Epithelial cell of esophagus (primary cell): ENCODE measurements at places on chromosomes 12 and 14.
A peak's percentile ranks its signal among the peaks of the same experiment; 100 is the strongest.

- DNase-seq: no peak
Observed at GRCh38 chr14:52366796-52367315, 52.7 kb downstream of the PTGER2 start.

GRCh38 chr12:95837240-95838038 lies 21.3 kb upstream of the SNRPF start:
- no peak for DNase-seq

- peak; percentile 39 for DNase-seq
Observed at GRCh38 chr12:30719060-30719459, 23.4 kb upstream of the IPO8 start.

DNA sequence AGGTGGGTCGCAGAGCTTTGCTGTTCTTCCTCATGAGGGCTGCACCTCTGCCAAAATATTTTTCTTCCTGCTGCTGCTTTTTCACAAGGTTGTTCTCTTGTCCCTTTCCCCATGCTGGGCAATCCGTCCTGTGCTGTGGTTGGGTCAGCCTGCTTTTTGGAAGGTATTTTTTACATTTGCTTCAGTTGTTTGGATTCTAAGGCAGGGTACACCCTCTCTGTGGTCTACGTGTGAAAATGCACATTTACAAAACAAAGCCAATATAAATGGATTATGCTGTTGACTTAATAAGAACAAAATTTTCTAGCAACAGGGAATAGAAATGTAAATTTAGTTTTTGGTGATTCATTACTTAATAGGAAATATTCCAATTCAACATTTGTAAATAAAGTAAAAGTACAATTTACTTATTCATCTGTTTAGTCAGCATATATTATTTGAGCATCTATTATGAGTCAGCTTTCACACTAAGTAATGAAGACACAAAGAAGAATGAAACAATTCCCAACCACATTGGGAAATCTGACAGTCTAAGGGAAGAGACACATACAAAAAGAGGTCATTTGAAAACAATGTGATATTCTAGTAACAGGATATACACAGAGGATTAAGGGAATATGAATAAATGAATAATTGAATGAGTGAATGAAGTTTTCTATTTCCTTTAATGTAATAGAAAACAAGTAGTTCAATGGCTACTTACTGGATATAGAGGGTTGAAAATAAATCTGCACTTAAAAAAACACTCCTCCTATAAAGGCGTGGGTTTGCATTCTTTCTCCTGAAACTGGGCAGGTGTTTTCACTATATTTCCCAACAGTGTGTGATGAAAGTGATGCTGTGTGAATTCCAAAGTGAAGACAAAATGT lies 94.6 kb upstream of the PRICKLE1 start:
- peak; percentile 86 for DNase-seq

DNA sequence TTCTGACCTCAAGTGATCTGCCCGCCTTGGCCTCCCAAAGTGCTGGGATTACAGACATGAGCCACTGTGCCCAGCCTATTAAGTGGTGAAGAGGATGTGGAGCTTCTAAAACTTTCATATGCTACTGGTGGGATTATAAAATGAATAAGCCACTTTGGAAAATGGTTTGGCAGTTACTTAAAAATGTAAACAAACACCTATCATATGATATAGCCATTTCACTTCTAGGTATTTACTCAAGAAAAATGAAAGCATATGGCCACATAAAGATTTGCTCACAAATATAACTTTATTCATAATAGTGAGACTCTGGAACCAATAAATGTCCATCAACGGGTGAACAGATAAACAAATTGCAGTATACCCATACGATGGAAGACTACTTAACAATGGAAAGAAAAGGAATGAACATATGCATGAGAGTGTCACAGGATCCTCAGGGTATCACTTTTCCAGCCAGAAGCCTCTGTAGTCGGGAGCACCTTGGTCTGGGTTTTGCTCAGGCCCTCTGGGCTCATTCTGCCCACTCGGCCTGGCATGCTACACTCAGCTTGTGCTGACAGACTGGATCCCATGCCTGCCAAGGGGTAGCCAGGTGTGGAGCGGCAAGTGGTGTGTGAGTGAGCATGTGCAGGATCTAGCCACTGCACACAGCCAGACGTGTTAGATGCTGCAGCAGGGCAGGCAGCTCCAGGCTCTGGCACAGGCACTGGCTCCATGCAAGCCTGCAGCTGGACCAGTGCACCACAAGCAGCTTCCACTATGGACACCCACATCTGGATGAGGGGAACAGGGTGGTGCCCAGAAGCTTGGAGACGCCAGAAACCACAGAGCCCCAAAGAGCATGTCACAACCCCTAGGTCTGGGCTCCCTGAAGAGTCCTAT lies 213.2 kb upstream of the DIO3 start:
- no peak for DNase-seq

- DNase-seq: no peak
Observed at GRCh38 chr14:56026506-56026905, 91.7 kb upstream of the PELI2 start.

- no peak for DNase-seq
Observed at GRCh38 chr14:101598571-101599233, 37.4 kb downstream of the DIO3 start.

DNA sequence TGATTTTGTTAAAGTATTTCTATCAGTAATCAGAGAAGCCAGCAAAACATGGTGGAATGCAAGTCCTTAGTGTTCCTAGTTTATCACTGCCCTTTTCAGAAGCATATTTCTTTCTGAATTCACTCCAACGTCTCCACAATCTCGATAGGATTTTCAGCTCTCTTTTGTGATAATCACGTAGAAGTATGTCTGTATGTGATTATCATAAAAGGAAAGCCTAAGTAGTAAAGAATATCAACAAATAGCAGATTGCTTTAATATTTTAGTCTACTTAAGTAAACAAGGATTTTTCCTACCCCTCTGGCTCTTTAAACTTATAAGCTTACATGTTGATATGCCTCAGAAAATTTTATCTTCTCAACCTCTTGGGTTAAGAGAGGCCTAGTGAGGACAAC lies 147.4 kb upstream of the NUDT4 start:
- DNase-seq: no peak

DNA sequence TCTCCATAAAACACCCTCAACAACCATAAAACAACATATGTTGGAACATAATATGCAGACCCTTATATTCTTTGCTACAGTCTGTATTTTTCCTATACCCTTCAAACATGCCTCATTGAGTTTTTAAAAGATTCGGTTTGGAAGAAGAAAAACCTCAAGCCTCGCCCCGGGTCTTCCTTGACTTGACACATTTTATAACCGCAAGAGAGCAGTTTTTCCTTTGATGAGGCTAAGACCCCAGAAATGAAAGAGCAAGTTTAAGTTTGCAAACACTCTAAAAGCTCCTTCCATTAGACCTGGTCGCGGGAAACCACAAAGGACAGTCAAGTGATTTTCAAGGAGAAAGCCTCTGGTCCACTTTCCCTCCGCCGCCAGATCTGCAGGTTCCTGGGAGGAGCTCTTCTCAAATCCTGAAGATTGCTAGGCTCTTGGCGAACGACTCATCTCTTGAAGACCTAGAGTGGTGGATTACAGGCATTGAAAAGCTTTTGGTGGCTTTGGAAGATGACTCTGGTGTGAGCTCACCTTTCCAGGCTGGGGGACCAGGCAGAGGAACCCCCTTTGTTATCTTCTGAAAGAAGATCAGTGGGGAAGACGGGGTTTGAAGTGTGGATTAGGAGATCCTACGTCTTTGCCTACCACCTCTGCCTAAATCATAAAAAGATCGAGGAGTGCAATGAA lies at the start of gene ASCL4:
Gene ASCL4 (plus strand): TSS at position 356 of the 681 bp plus-strand sequence. CDS start 515 bp downstream, outside the sequence.
- DNase-seq: no peak

- DNase-seq: no peak
Observed at GRCh38 chr12:42969355-42969754, 379.8 kb upstream of the PRICKLE1 start.

DNA sequence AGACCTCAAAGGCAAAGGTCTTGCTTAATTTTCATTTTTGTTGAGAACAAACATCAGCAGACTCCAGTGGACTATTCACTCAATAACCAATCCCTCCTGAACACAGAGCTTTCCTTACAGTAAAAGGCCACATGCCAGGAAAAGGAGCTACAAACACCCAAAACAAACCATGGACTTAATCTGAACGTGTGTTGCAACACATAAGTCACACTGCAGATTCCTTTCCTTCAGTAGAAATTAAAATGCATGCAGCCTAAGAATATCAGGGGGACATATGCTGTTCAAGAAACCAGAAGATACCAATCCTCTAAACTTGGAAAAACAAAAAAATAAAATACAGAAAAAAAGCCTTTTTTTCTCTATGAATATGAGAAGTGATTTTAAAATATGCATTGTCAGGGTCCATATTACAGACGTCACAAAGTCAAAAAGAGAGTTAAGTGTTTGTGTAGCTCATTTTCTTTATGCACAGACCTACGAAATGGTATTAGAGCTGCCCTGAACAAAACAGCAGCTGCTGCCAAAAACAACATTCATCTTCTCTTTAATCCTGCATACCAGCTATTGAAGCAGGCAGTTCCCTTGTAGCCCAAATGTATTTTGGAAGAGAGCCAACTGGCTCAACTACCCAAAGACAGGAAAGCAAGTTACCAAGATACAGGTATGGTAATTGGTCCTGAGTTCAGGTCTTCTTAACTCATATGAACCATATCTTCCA lies 26.2 kb downstream of the KITLG start:
- peak; percentile 77 for DNase-seq

GRCh38 chr12:132351751-132352495 lies 22.5 kb upstream of the GALNT9 start:
- DNase-seq: no peak

- no peak for DNase-seq
Observed at GRCh38 chr14:101933209-101933608, 31.2 kb upstream of the DYNC1H1 start.

- no peak for DNase-seq
Observed at GRCh38 chr12:82866227-82866775, 179.6 kb downstream of the TMTC2 start.

- no peak for DNase-seq
Observed at GRCh38 chr12:1676043-1676442, 14.8 kb upstream of the ADIPOR2 start.

DNA sequence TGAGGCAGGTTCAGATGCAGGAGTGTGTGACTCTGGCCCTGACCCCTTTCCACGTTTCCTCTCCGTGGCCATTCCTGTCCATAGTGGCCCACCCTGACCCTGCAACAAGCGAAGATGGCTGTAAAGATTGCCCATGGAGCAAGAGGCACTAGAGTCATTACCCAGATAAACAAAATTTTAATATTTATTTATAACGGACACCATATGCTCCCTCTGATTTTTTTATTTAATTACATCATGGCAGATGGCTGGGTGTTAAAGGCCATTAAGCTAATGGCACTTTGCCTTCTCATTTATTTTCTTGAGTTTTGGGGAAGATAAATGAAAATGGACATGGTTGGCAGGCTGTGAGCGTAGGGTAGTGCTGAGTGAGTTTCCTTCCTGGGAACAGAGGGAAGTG lies 58.7 kb downstream of the WSCD2 start:
- no peak for DNase-seq

GRCh38 chr12:52322069-52322468 lies 871 bp upstream of the KRT83 start:
- DNase-seq: no peak

GRCh38 chr12:16238661-16239060 lies 38.8 kb downstream of the SLC15A5 start:
- peak; percentile 10 for DNase-seq

- no peak for DNase-seq
Observed at GRCh38 chr14:105332350-105332874, 17.9 kb downstream of the PACS2 start.

- DNase-seq: no peak
Observed at GRCh38 chr12:49346659-49347310, at the start of gene DNAJC22. TSS of gene DNAJC22 (plus strand) at chr12:49346888. CDS start at chr12:49348873, 1,985 bp downstream.

GRCh38 chr14:73752297-73752992 lies 38.3 kb upstream of the PNMA1 start:
- no peak for DNase-seq

DNA sequence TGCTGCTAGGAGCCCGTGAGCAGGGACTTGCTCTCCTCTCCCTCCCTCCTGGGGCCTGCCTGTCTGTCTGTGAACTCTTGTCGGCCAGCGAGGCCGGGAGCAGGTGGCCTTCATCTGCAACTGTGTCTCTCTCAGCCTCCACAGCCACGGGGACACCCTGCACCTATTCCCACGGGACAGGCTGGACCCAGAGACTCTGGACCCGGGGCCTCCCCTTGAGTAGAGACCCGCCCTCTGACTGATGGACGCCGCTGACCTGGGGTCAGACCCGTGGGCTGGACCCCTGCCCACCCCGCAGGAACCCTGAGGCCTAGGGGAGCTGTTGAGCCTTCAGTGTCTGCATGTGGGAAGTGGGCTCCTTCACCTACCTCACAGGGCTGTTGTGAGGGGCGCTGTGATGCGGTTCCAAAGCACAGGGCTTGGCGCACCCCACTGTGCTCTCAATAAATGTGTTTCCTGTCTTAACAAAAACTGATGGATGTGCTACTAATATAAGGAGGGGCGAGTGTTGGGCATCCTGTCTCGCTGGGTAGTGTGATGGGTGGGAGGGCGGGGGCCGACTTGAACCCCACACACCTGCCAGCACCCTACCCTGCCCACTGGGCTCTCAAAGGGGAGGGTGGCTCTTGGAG lies 34.8 kb downstream of the MEG3 start:
- DNase-seq: no peak

- no peak for DNase-seq
Observed at GRCh38 chr14:81474685-81475324, 58.8 kb downstream of the SEL1L start.

GRCh38 chr12:62805517-62805916 lies 129.4 kb downstream of the PPM1H start:
- DNase-seq: no peak

- DNase-seq: no peak
Observed at GRCh38 chr12:64577046-64577445, 33.2 kb upstream of the RASSF3 start.

DNA sequence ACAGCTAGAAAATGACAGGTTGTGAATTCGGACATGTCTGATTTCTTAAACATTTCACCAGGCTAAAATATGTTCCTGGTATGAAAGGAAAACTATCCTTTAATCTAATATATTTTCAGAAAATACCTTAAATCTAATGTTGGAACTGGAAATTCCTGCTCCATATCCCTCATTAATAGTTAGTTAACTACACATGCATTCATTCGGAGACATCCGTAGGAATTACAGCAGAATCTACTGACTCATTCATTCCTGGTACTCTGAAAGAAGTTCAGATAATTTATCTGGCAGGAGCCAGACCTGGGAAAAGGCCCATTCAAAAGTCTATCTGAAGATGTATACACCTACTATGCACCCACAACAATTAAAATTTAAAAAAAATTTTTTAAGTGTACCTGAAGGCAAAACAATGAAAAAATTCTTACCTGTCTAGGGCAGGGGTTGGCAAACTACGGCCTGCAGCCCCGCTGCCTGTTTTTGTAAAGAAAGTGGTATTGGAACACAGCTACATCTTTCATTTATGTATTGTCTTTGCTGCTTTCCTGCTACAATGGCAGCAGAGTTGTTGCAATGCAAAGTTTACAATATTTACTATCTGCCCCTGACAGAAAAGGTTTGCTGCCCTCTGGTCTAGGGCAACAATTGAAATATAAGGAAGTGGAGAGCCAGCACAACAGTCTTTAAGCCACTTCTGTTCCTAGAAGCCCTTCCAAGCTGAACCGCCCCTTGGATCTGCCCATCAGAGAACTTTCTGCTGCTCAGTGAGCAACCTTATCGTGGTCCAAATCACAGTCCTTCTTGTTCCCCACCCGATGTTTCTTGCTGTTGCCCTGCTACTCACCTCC lies 17.9 kb upstream of the NFYB start:
- no peak for DNase-seq

- DNase-seq: no peak
Observed at GRCh38 chr14:105422695-105423487, 3.3 kb downstream of the MTA1 start.

GRCh38 chr12:47819138-47819895 lies 386 bp downstream of the HDAC7 start:
- no peak for DNase-seq

- DNase-seq: no peak
Observed at GRCh38 chr14:51954657-51955056, 34.7 kb upstream of the RTRAF start.

- DNase-seq: peak; percentile 98
Observed at GRCh38 chr14:35331605-35332516, 39.7 kb downstream of the PSMA6 start.
